Epithelial cell of alveolus of lung (primary cell): ENCODE measurements at places on chromosomes 6 and 20. TPM values are rescaled to one million over a fixed set of nuclear protein-coding genes. Genes with fewer than 3 reads are reported as not detected.

TTLL9 gene
- total RNA-seq, result not detected in 2 replicates

KCNK16 gene
- not detected in 2 replicates for total RNA-seq

GSTA3 gene
- not detected in 2 replicates for total RNA-seq

TM9SF4 gene
- total RNA-seq, result 33.7 and 46.9 TPM in 2 replicates

OR2W1 gene
- total RNA-seq, result not detected in 2 replicates

SNAI1 gene
- 11.7 and 12.4 TPM in 2 replicates for total RNA-seq

C6orf163 gene
- total RNA-seq, result 0.13 and 0.88 TPM in 2 replicates

FAM184A gene
- total RNA-seq, result 0.26 and 0.48 TPM in 2 replicates

RWDD2A gene
- total RNA-seq, result 2.5 and 6.2 TPM in 2 replicates

DEF6 gene
- total RNA-seq, result 2.5 and 2.7 TPM in 2 replicates

KHDC1L gene
- not detected in 2 replicates for total RNA-seq

BMP5 gene
- 0.13 and 21.6 TPM in 2 replicates for total RNA-seq

LTB gene
- total RNA-seq, result 0.91 TPM in 1 of 2 replicates, not detected in the other

APOM gene
- total RNA-seq, result 1.8 and 3.0 TPM in 2 replicates

GPANK1 gene
- 20.8 and 34.9 TPM in 2 replicates for total RNA-seq

POPDC3 gene
- 12.4 and 39.7 TPM in 2 replicates for total RNA-seq

CRISP2 gene
- total RNA-seq, result not detected in 2 replicates

SNAP25 gene
- total RNA-seq, result 6.6 and 28.2 TPM in 2 replicates

TOMM6 gene
- total RNA-seq, result 168 and 177 TPM in 2 replicates

KCNK5 gene
- total RNA-seq, result 0.13 TPM in 1 of 2 replicates, not detected in the other

RHAG gene
- not detected in 2 replicates for total RNA-seq

PRR18 gene
- total RNA-seq, result 0.13 TPM in 1 of 2 replicates, not detected in the other

LINC00237 gene
- not detected in 2 replicates for total RNA-seq

ADTRP gene
- 0.26 TPM in 1 of 2 replicates, not detected in the other for total RNA-seq

OXT gene
- not detected in 2 replicates for total RNA-seq

HDGFL1 gene
- not detected in 2 replicates for total RNA-seq

IP6K3 gene
- 1.2 and 6.6 TPM in 2 replicates for total RNA-seq

ECT2L gene
- not detected in 2 replicates for total RNA-seq

C20orf202 gene
- total RNA-seq, result not detected in 2 replicates

TP53INP2 gene
- 6.9 and 18.0 TPM in 2 replicates for total RNA-seq

CD109 gene
- 14.1 and 34.9 TPM in 2 replicates for total RNA-seq

SLC35B3 gene
- 14.6 and 19.4 TPM in 2 replicates for total RNA-seq

FRS3 gene
- 2.1 TPM in 2 replicates for total RNA-seq

HTR1E gene
- not detected in 2 replicates for total RNA-seq

NKX2-2 gene
- not detected in 2 replicates for total RNA-seq

SLC2A10 gene
- total RNA-seq, result 43.3 and 48.8 TPM in 2 replicates

AK9 gene
- 1.4 and 2.2 TPM in 2 replicates for total RNA-seq

ZC3H12D gene
- total RNA-seq, result not detected in 2 replicates
